ENCODE measurements at places on chromosomes 3 and 15.

- no peak for DNase-seq
Observed at GRCh38 chr15:51129535-51130188, 35.0 kb upstream of the TNFAIP8L3 start.

GRCh38 chr15:81942157-81942556, 103.7 kb downstream of the MEX3B start:
- no peak for DNase-seq

- no peak for DNase-seq
Observed at GRCh38 chr3:99952306-99952705, 134.6 kb downstream of the CMSS1 start.

- no peak for DNase-seq
Observed at GRCh38 chr3:116445311-116445841, at the start of gene LSAMP. TSS of gene LSAMP (minus strand) at chr3:116445487.

- no peak for DNase-seq
Observed at GRCh38 chr15:44149224-44149623, 45.8 kb downstream of the FRMD5 start.

- DNase-seq: peak; percentile 87
Observed at GRCh38 chr15:78374436-78375393, 34.6 kb downstream of the CRABP1 start.

DNA sequence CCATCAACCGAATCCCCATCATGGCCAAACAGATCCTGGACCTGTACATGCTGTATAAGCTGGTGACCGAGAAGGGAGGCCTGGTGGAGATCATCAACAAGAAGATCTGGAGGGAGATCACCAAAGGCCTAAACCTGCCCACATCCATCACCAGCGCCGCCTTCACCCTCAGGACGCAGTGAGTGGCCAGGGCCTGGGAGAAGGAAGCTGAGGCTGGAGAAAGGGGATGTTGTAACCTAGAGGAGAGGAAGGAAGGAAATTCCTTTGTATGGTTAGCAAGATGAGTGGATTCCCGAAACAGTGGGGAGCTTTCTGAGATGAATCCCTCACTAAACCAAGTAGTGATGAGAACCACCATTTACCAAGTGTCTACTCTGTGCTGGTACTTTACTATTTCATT, 25.8 kb upstream of the CLK3 start:
- DNase-seq: no peak

Measured in A549 (cell line).